Fibroblast of lung (primary cell): ENCODE measurements at places on chromosomes 2 and 18.

GRCh38 chr2:74242354-74243071 is 44.1 kb downstream of the MTHFD2 start:
- no peak overlapping the region for H3K4me3 ChIP-seq
- no peaks in the 10 kb centered on the region for H3K27me3 ChIP-seq
- H3K27ac ChIP-seq = no peak overlapping the region
- DNase-seq = no peak

DNA sequence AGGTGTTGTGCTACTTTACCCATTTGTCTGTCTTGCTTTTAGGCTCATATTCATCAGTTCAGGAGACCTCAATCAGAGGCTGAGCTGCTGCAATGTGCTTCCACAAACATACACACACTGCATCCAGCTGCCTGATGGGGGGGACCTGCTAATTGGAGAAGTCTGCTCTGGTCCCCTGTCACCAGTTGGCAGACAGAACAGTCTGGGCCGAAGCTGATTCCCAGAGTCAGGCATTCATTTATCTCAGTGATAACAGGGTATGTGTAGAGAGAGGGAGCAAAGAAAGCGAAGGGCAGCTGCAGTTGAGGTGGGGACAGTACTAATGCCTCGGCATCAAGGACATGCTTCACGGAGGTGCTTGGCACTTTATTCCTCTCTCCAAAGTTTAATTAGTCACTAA is 584.3 kb upstream of the PIK3C3 start:
- H3K27me3 ChIP-seq = no peaks in the 10 kb centered on the region
- H3K27ac ChIP-seq = no peak overlapping the region

DNA sequence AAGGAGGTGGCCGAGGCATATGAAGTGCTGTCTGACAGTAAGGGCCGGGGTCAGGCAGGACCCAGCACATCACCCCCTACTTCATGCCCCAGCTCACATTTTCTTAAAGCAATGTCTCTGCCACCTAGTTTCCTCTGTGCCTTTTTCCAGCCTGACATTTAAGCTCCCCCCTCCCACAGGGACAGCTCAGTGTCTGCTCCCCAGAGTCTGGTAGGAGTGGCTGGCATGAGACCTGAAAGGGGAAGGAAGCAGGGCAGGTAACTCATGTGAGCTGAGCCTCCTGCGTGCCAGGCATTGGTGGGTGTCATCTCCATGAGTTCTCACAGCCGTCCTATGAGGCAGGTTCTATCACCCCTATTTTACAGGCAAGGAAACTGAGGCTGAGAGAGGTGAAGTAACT is 1.5 kb downstream of the DNAJB2 start:
- DNase-seq = no peak
- no peaks in the 10 kb centered on the region for H3K27me3 ChIP-seq
- H3K4me3 ChIP-seq = no peak overlapping the region
- H3K27ac ChIP-seq = peak overlapping the region; percentile 91

DNA sequence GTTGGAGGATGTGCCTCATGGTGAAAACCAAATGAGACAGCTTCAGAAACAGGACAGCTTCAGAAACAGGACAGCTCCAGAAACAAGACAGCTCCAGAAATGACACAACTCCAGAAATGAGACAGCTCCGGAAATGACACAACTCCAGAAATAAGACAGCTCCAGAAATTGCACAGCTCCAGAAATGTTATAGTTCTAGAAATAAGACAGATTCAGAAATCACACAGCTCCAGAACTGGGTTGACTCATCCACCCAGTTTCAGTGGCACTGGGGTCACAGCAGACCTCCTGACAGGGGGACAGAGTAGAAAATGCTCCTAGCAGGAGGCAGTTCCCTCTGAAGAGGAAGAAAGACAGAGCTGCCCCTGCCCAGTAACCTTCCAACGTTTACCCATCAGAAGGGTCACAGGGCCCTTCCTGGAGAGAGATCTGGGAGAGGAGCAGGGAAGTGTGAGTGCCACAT is 26.9 kb upstream of the COL6A3 start:
- no peak for DNase-seq
- H3K36me3 ChIP-seq = no peaks in the 10 kb centered on the region
- H3K4me3 ChIP-seq = no peak overlapping the region
- H3K27me3 ChIP-seq = no peaks in the 10 kb centered on the region

- no peak overlapping the region for H3K4me3 ChIP-seq
- H3K27me3 ChIP-seq = no peaks in the 10 kb centered on the region
- H3K36me3 ChIP-seq = no peaks in the 10 kb centered on the region
- H3K4me1 ChIP-seq = no peaks in the 10 kb centered on the region
- H3K27ac ChIP-seq = no peak overlapping the region
- no peak for DNase-seq
Observed at GRCh38 chr18:36623681-36624190, 205.1 kb downstream of the TPGS2 start.

GRCh38 chr18:8264861-8265411 is 344.3 kb upstream of the RAB12 start:
- peak; percentile 33 for DNase-seq
- no peaks in the 10 kb centered on the region for H3K36me3 ChIP-seq
- no peaks in the 10 kb centered on the region for H3K27me3 ChIP-seq
- H3K4me1 ChIP-seq = no peaks in the 10 kb centered on the region
- H3K4me3 ChIP-seq = no peak overlapping the region
- H3K27ac ChIP-seq = no peak overlapping the region

DNA sequence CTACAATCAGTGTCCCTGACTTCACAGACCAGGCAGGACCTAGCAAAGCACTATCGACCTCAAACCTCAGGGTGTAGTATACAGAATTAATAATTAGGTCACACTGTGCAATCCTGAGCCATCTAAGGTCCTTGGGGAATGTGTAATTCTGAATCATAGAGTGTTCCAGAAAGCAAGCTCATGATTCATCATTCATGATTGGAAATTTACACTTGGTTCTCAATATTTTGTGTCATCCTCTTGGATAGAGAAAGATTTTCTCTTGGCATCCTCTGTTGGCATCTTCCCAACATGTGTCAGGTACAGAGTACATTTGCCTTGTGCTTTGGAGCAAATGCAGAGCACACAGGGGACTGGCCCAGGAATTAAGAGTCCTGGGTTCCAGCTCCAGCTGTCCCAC is 245.0 kb upstream of the NT5C1B start:
- no peaks in the 10 kb centered on the region for H3K36me3 ChIP-seq
- H3K27me3 ChIP-seq = no peaks in the 10 kb centered on the region
- peak; percentile 77 for DNase-seq
- H3K4me3 ChIP-seq = no peak overlapping the region

DNA sequence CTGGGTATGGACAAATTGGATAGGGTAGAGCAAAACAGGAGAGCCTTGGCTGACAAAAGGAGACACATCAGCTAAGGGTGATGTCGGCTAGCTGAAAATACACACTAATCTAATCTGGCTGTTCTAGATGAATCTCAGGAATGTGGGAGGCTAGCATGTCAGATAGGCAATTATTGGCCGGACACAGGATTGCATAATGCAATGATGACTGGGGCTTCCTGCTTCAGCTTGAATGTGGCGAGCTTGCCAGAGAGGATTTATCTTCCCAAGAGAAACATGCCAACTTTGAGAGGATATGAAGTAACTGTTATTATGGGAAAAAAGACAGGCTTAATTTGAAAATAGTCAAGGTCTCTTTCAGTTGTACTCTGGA is 102.4 kb downstream of the TRIB2 start:
- H3K27me3 ChIP-seq = no peaks in the 10 kb centered on the region
- H3K27ac ChIP-seq = peak overlapping the region; percentile 71
- DNase-seq = peak; percentile 100

DNA sequence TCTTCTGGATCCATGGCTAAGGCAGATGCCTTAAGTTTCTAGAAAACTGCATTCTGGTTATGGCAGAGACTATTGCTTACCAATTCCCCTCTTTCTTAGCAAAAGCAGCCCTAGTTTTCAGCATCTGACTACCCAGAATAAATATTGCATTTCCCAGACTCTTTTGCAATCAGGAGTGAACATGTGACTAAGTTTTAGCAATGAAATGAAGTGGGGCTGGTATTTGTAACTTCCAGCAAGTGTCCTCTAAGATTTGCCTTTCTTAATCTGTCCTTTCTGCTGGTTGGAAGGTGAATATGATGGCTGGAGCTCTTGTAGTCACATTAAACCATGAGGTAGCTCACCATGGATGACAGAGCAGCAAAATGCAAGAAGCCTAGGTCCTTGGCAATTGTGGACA is 132.9 kb upstream of the PKDCC start:
- no peaks in the 10 kb centered on the region for H3K27me3 ChIP-seq
- no peaks in the 10 kb centered on the region for H3K36me3 ChIP-seq
- H3K4me1 ChIP-seq = no peaks in the 10 kb centered on the region
- DNase-seq = peak; percentile 51
- no peak overlapping the region for H3K4me3 ChIP-seq

GRCh38 chr2:141959941-141960340 is 170.9 kb downstream of the LRP1B start:
- H3K36me3 ChIP-seq = no peaks in the 10 kb centered on the region
- no peaks in the 10 kb centered on the region for H3K4me1 ChIP-seq
- DNase-seq = no peak
- no peaks in the 10 kb centered on the region for H3K27me3 ChIP-seq

DNA sequence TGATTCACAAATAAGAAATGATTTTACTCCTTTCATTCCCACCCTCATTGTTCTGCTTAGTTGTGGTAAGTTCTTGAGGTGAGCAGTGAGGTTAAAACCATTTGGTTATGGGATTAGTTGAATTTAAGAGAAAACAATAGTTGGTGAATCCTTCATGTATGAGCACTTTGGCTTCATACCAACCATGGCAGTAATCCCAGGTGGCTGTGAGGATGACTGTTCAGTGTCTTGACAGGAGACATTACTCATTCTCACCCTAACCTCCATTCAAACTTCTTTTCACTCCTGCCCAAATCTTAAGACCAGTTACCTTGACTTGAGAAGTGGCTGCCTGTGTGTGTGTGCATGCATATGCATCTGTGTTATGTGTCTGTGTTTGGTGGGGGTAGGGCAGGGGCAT is 143.1 kb downstream of the SETBP1 start:
- no peaks in the 10 kb centered on the region for H3K27me3 ChIP-seq
- DNase-seq = peak; percentile 18
- H3K4me3 ChIP-seq = no peak overlapping the region
- H3K27ac ChIP-seq = no peak overlapping the region
- H3K36me3 ChIP-seq = no peaks in the 10 kb centered on the region

GRCh38 chr2:223123855-223124610 is 72.0 kb downstream of the KCNE4 start:
- no peaks in the 10 kb centered on the region for H3K36me3 ChIP-seq
- no peaks in the 10 kb centered on the region for H3K4me1 ChIP-seq
- DNase-seq = peak; percentile 53
- no peak overlapping the region for H3K27ac ChIP-seq
- H3K27me3 ChIP-seq = no peaks in the 10 kb centered on the region

DNA sequence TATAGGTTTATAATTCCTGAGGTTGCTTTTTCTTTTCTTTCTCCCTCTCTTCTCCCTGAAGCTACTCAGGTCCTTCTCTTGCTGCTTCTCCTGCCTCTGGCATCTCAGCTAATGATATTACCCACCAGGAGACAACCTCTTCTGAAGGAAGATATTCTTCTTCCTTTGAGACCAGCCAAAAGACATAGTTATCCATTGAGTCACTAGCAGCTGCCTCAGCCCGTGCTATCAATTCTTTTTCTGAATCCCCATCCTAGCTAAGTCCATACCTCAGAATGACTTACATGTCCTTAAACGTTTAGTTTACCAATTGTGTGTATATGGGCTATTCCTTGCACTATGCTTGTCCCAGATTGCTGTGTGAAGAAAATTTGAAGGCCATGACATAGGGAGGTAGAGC is 25.0 kb upstream of the RNF103 start:
- H3K4me3 ChIP-seq = no peak overlapping the region
- no peak overlapping the region for H3K27ac ChIP-seq
- DNase-seq = no peak
- H3K36me3 ChIP-seq = no peaks in the 10 kb centered on the region

DNA sequence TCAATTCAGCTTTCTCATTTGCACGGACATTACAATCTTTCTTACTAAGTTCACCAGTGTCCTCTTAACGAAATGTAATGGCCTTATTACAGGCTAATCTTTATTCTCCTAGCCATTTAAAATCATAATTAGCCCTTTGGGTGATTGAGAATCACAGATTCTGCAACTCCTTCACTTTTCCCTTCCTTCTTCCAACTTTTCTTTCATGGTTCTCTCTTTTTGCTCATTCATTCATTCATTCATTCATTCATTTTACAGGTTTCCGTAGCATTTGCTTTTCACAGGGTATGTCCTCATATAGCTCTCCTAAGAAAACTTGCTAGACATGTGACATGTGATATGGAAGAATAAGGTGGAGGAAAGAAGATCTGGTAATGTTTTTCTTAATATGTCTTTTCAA is 16.0 kb downstream of the TBR1 start:
- peaks cover 19% of the 10 kb centered on the region for H3K27me3 ChIP-seq
- no peaks in the 10 kb centered on the region for H3K36me3 ChIP-seq
- no peaks in the 10 kb centered on the region for H3K4me1 ChIP-seq
- no peak overlapping the region for H3K4me3 ChIP-seq

GRCh38 chr18:37563931-37564392 is 1.6 kb downstream of the CELF4 start:
- H3K27me3 ChIP-seq = peaks cover 25% of the 10 kb centered on the region
- H3K4me3 ChIP-seq = no peak overlapping the region
- DNase-seq = no peak
- no peaks in the 10 kb centered on the region for H3K36me3 ChIP-seq
- no peaks in the 10 kb centered on the region for H3K4me1 ChIP-seq
- H3K27ac ChIP-seq = no peak overlapping the region

DNA sequence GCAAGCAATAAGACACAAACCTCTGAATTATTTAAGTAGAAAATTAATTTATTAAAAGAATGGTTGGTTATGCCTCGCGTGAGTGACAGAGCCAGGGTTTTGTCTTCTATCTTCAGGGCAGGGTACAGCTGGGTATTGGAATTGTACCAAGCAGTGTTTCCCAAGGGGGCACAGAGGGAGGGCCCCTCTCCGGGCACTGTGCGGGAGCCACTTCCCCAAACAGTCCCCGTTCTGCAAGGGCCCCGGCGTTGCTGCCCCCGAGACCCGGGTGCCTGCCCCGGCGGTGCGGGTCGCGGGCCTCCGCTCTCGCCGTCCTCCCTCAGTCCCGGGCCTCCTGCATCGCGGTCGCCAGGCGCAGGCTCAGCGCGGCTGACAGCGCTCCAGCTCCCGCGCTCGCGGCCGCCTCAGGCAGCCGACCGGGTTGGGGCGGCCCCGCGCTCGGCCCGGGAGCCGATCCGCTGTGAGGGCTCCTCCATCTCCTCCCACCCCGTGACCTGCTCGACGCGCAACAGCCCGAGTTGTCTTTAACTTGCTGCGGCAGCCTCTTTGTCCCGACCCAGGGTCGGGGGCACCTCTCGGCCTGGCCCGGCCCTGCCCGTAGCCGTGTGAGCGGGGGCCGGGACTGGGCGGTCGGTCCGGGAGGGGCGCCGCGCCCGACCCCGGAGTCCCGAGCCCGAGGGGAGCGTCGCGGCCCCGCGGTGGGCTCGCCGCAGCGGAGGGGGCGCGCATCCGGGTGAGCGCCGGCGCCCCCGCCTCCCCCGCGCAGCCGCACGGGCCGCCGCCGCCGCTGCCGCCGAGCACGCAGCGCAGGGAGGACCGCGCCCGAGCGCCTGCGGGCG is 620 bp upstream of the GALNT1 start:
- H3K4me1 ChIP-seq = no peaks in the 10 kb centered on the region
- peak overlapping the region; percentile 63 for H3K27ac ChIP-seq
- peak overlapping the region; percentile 63 for H3K4me3 ChIP-seq
- H3K27me3 ChIP-seq = no peaks in the 10 kb centered on the region
- no peaks in the 10 kb centered on the region for H3K36me3 ChIP-seq

- DNase-seq = no peak
- H3K4me1 ChIP-seq = no peaks in the 10 kb centered on the region
- H3K27ac ChIP-seq = no peak overlapping the region
- H3K4me3 ChIP-seq = no peak overlapping the region
Observed at GRCh38 chr18:35267809-35268208, 22.2 kb downstream of the ZSCAN30 start.
